Activated T-helper 2 cell treated with anti-CD3 and anti-CD28 coated beads, Interferon-gamma antibody, Interleukin-2, Interleukin-4, amounts not matched to agents 10 μg/mL and 5 μg/mL and 100 μg/mL, durations not matched to agents 14 hours and 24 hours and 36 hours (primary cell): ENCODE measurements at places on chromosomes 12 and 14. TPM values are rescaled to one million over a fixed set of nuclear protein-coding genes. Genes with fewer than 3 reads are reported as not detected.

The PARPBP gene
- total RNA-seq: 27.0 and 27.4 TPM in 2 replicates

The BEGAIN gene
- 3.4 and 3.5 TPM in 2 replicates for total RNA-seq

GRCh38 chr12:905261-906031, 44.0 kb downstream of the RAD52 start:
- H3K27ac ChIP-seq: peak overlapping the region; percentile 47
- no peak for DNase-seq
- peaks cover 82% of the 10 kb centered on the region for H3K36me3 ChIP-seq
- H3K27me3 ChIP-seq: no peaks in the 10 kb centered on the region
- no peak overlapping the region for H3K4me3 ChIP-seq
- H3K4me1 ChIP-seq: peaks cover 21% of the 10 kb centered on the region

DNA sequence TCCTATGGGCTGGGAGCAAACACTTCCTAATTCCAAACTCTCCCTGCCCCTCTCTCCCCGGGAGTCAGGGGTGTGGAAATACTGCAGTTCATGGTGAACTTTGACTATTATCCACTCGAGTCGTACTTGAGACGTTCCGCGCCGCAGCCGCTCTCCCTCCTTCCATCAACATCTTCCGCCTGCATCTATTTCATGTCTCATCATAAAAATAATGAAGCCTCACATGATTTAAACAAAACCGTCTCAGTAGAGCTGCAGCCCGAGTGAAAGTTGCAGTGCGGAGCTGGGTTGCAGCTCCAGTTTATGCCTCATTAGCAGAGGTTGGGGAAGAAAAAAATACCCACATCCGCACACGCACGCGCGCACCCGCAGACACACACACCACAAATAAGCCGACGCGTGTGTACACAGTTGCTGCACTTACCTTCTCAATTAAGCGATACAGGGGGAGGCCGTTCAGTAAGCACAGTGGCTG, 283 bp downstream of the LMO3 start:
- no peak overlapping the region for H3K27ac ChIP-seq
- H3K27me3 ChIP-seq: peaks cover 53% of the 10 kb centered on the region
- H3K4me3 ChIP-seq: peak overlapping the region; percentile 40

- H3K4me1 ChIP-seq: no peaks in the 10 kb centered on the region
- no peaks in the 10 kb centered on the region for H3K27me3 ChIP-seq
- no peak overlapping the region for H3K27ac ChIP-seq
- no peaks in the 10 kb centered on the region for H3K36me3 ChIP-seq
These were observed 26.5 kb upstream of the SLC15A5 start for GRCh38 chr12:16303939-16304338.
